Ovary (tissue), 10 donors: ENCODE measurements at places on chromosomes 1 and 21.

DNA sequence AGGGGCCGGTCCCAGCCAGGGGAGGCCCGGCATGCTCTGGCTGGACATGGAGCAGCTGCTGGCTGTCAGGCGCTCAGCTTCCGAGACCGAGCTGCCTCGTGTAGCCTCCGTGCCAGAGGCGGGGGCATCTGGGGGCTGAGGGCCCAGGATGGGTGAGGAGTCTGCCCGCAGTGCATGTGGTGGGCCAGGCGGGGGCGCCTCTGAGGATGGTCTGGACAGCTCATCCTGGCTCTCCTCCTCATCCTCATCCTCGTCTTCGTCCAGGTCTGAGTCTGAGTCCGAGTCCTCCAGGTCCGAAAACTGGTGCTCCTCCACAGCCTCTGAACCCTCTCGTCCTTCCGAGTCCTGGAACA, 28.9 kb upstream of the EDN2 start:
- DNase-seq = no peak

DNA sequence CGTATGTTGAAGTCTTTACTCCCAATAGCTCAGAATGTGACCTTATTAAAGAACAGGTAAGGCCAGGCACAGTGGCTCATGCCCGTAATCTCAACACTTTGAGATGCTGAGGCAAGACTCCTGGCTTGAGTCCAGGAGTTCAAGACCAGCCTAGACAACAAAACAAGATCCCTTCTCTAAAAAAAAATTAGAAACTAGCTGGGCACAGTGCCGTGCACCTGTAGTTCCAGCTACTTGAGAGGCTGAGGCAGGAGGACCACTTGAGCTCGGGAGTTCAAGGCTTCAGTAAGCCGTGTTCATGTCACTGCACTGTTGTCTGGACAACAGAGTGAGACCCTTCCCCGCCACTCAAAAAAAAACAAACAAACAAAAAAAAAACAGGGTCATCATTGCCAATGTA, 171.3 kb downstream of the RERE start:
- no peak for DNase-seq

- DNase-seq = no peak
These were observed 738 bp upstream of the KCNA2 start for GRCh38 chr1:110606657-110607535.

DNA sequence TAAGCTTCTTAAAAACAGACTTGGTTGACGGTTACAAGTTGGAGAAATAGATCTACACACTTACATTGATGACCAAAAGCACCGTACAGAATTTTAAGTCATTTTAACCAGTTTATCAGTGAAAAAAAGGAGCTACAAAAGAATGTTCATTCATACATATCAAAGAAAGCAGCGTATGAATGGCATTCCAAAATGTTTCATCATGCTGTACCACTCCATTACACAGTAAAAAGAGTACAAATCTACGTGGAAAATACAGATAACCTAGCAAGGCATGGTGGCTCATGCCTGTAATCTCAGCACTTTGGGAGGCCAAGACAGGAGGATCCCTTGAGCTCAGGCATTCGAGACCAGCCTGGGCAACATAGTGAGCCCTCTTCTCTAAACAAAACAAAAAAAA, 40.3 kb downstream of the ZZZ3 start:
- DNase-seq = no peak

- DNase-seq = no peak
These were observed 39.0 kb downstream of the SNAP47 start for GRCh38 chr1:227774051-227774731.
